Stimulated activated CD4-positive, alpha-beta T cell treated with anti-CD3 and anti-CD28 coated beads, Interleukin-12 subunit alpha, Interleukin-12 subunit beta, amount 100 ng/mL, for 24 hours (primary cell): ENCODE measurements at places on chromosomes 3 and 15.

- no peak for DNase-seq
Measured at GRCh38 chr3:161977063-161977462, 480.5 kb downstream of the OTOL1 start.

GRCh38 chr3:72288955-72289691 is 504.2 kb upstream of the PROK2 start:
- DNase-seq, result no peak

DNA sequence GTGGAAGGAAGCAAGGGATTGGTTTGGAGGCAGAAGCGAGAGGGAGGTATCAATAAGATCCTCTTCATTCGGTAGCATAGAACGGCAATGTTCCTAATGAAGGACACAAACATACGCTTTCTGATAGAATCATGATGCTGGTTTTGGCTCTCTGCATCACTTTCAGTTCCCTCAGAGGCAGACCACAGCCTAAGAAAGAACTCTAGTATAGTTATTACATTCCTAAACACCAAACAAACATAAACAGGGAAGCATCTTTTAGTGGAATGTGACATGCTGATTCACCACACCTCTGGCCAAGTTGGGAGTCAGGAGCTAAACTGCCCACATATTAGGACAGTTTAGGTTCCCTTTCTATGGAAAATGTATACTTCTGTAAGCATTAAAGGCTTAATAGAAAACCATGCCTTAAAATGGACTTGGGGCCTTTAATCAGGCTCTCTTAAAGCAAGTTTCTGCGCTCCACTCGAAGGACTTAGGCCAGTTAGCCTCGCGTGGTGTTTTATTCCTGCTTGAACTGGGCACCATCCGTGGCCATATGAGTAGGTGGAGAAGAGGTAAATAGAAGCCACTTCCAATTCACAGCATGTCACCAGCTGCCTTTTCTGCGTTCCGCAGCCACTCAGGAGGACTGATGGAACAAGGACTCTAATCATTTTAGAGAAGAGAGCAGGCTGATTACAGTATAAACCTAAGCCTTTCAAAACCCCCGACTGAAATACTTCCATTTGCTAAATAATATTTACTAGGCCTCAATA is 53.7 kb downstream of the CD47 start:
- DNase-seq, result no peak

GRCh38 chr15:80325206-80325605 is 73.2 kb upstream of the CTXND1 start:
- DNase-seq, result no peak

DNA sequence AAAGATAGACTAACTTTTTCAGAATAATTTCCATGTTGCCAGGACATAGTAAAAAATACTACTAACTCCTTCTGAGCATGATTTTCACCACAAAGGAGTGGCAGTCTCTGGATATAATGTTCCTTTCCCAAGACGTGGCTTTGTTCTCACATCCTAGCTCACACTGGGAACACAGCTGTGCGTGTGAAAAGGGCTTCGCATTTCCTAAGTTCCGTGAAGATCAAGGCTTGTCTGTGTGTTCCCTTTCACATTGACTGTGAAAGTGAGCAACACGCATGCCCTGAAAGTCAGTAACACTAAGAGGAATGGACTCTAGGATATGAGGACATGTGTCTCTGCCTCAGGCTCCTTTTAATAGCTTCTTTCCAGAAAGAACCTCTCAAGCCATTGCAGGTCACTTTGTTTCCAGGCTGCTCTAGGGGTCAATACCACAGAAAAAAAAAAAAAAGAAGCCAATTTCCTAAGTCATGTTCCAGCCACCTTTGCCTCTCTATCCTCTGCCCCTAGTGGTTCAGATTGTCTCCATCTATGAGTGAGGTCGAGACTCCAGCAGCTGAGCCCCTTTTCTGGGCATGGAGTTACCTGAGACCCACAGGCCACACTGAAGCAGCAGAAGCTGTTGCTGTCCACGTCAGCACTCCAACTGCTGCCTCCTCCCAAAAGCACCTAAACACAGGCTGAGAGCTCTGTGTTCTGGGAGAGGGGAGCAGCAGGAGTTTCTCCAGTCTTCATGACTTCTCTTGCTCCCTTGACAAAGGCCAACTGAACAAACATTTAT is 355.9 kb downstream of the RSL24D1 start:
- DNase-seq, result no peak

GRCh38 chr3:160720123-160720746 is 35.8 kb upstream of the PPM1L start:
- DNase-seq, result no peak

GRCh38 chr15:33100314-33100713 is 94.2 kb downstream of the FMN1 start:
- no peak for DNase-seq

GRCh38 chr3:15280853-15281532 is 51.4 kb downstream of the SH3BP5 start:
- DNase-seq, result no peak

DNA sequence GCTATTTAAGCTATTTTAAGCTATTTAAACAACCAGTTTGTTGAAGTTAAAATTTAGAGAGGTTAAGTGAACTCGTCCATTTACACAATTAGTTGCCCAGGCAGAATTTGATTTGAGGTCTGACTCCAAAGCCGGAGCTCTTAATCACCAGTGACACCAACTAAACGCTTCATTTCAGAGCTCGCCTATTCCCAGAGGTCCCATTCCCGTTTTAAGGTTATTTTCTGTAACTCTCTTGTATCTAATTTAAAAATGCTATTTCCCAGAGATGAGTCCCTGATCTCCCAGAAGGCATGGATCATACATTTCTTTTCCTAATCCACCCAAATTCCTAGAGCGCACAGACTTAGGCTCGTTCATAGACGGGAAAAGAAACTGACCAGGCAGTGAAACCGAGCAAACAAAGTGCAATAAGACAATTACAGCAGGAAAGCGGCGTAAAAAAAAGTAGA is 904 bp upstream of the MCTP2 start:
- DNase-seq, result no peak

DNA sequence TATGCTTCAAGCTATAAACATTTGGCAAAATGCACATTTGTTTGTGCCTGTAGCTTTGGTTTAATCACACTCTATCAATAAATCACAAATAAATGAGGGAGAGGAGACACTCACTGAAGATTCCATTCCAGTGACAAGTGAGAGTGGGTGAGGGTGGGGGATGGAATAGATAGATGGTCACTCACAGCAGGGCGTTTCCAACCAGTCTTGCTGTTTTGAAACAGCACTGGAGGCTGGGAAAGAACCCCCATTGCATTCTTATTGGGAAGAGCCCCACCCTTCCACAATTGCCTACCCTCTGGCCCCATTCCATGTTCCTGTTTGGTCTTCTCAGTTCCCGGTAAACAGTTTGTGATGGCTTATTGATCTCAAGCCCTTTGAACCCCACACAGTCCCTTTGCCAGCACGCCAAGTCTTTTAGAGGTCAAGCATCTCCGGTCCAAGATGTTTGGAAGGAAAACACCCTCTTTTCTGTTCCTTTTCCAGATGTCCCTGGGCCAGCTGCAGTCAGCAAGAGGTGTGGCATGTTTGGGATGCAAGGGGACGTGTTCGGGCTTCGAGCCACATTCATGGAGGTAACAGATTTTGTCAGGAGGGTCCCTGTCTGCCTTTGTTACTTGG is 30.7 kb downstream of the LMCD1 start:
- DNase-seq, result no peak

DNA sequence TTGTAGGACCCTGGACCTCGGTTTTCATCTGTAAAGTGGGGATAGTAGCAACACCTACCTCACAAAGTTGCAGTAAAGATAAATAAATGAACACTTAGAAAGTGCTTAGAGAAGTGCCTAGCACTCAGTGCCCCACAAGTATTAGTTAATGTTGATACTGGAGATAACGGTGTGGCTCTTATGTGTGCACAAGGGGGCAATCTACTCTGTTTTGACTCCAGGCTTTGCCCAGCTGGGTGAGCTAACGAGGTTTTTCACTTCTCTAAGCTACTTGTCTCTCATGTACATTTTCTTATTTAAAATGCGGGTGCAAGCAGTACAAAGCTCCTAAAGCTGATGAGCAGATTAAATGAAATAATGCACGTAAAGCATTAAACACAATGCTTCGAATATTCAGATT is 193.5 kb upstream of the ICE2 start:
- DNase-seq, result no peak

GRCh38 chr15:42491539-42492225 is 741 bp upstream of the ZNF106 start:
- no peak for DNase-seq

DNA sequence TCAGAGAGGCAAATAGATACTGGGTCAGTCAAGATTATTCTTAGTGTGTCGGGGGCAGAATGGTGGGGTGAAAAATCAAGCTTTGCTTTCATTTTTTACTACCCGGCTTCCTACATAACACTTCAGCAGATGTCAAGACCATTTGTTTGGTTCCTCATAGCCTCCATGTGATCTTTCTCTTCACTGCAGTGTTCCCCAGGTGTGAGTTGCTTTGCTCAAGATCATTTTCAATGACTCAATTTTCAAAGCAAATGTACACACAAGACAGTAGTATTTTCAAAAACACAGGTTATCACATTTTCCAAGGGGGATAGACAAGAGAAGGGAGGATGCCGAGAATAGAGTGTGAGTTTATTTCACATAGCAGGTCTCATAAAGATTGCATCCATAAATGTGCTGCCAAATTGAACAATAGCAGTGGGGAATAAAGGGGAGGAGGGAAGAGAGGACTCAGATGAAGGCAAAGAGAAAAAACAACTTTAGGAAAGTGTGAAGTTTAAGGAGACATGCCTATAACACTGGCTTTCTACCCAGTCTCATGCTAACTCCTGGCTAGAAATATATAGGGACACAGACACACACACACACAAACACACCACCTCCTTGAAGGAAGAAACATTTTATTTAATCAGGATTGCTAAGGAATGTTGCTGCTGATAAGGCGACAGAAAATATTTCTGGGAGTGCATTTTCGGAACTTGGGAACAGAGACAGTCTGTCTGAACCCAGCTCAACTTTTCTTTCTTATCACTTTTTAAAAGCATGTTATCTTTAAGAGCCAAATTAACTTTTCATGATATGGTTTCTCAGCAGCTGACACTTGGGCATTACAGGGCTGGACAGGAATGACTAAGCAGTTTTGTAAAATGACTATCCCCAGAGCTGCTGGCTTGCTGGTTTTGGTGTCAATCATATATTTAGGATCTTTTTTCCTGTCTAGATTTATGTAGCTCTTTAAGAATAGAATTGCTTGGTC is 402.4 kb downstream of the RBMS3 start:
- no peak for DNase-seq

- no peak for DNase-seq
Measured at GRCh38 chr3:150014782-150015181, 44.1 kb upstream of the PFN2 start.

DNA sequence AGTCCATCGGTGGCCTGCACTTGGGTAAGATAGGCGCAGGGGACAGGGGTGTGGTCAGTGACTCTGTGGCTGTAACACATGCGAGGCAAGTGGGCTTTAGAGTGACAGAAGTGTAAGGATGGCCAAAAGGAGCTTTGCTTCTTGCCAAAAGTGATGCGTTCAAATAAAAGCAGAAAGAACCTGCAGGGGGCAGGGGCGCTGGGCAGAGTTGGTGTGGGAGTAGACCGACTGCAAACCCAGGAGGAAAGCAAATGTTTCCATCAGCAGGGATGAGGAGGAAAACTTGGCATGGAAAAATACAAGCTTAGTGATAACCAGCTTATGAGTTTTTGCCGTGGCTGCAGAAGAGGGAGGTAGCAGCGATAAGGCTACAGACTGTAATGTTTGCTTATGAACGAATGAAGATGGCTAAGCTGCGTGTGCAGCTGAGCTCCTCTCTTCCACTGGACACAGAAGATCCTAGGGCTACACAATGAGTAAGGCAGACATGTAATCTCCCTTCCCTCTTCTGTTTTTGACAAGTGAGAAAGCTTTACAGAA is 149.4 kb downstream of the WNT5A start:
- no peak for DNase-seq

GRCh38 chr3:87555290-87555689 is 278.9 kb upstream of the POU1F1 start:
- no peak for DNase-seq

GRCh38 chr15:81225161-81225671 is 28.5 kb downstream of the IL16 start:
- no peak for DNase-seq

DNA sequence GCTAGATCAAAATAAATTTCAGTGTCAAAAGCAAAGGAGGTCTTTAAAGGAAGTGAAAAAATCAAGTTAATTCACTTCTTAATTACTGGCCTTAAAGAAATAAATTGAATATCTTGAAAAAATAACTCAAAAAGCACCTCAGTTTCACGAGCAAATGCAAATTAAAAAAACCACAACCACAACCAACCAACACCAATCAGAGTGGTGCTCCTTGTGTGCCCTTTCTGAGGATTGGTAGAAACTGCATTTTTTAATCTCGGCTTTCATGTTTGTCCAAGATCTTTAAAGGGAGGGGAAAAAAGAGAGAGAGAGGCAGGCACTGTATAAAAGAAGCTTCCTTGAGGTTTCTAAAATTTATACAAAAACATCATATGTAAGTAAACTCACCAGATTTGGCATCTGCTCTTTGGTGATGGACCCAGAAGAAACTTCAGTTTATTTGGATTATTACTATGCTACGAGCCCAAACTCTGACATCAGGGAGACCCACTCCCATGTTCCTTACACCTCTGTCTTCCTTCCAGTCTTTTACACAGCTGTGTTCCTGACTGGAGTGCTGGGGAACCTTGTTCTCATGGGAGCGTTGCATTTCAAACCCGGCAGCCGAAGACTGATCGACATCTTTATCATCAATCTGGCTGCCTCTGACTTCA is at the start of gene GPR15:
Gene GPR15, plus strand, starts transcription at position 357 of the 653 bp plus-strand sequence. Its CDS starts 56 bp downstream, at position 413.
- no peak for DNase-seq

- no peak for DNase-seq
Measured at GRCh38 chr3:82927309-82928253, 1166.1 kb upstream of the GBE1 start.

DNA sequence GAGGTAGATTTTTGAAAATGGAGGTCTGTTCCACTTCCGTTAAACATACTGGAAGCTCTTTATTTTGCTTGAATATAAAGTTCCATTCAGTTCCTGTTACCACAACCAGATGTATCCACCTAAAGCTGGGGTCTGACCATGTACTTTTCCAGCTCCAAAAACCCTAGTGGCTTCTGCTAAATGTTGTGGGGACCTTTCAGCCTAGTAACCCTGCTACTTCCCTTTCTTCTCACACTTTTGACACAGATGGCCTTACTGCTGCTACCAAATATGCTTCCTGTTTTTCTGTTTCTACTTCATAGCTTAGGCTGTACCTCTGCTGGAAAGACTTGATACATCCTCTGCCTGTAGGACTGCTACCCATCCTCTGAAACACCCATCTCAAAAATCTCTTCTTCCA is 87.8 kb downstream of the COL6A6 start:
- no peak for DNase-seq

DNA sequence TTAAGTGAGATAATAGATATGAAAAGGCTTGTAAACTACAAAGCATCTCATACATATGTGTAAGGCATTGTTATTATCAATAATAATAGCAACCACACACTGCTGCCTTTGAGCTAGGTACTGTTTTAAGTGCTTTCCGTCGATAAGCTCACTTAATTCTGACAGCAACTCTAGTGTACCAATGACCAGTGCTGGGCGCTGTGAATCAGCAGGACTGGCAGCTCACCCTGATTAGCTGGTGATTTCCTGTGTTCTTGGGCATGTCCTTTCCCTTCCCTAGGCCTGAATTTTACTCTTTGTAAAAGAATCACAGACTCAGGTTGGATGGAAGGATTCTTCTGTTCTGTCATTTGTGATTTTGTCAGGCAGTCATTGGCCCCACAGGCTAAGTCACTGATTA is 215.6 kb downstream of the LPP start:
- no peak for DNase-seq

GRCh38 chr3:4993276-4994143 is 14.3 kb downstream of the BHLHE40 start:
- no peak for DNase-seq

- no peak for DNase-seq
Measured at GRCh38 chr3:61448378-61448777, 113.0 kb upstream of the PTPRG start.

- no peak for DNase-seq
Measured at GRCh38 chr3:2741516-2741915, 368.7 kb downstream of the IL5RA start.
